Hematopoietic multipotent progenitor cell treated with erythropoietin and hydrocortisone succinate and interleukin-3 and kit ligand, for 8 days (in vitro differentiated cells): ENCODE measurements at places on chromosomes 5 and 9.
A peak's percentile ranks its signal among the peaks of the same experiment; 100 is the strongest.

DNA sequence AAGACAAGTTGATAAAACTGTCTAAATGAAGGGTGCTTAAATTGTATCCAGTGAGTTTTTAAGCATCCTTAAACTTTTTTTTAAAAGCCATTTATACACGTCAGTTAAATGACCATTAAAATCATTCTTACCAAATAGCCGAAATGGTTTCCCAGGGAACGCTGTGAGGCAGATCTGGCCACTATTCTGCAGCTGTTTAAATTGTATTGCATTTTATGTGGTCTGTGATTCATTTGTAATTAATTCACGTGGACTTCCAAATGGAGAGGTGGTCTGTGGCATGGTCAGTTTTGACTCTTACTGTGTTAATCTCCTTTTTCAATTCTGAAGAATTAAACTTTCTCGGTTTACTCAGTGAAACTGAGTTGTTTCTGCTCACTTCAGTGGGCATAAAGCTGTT, 113.7 kb upstream of the OTULINL start:
- DNase-seq, result no peak

- DNase-seq, result no peak
These were observed 192.0 kb downstream of the AP3B1 start for GRCh38 chr5:78102500-78102899.

GRCh38 chr9:123036893-123037545, 3.6 kb downstream of the GPR21 start:
- DNase-seq, result no peak

DNA sequence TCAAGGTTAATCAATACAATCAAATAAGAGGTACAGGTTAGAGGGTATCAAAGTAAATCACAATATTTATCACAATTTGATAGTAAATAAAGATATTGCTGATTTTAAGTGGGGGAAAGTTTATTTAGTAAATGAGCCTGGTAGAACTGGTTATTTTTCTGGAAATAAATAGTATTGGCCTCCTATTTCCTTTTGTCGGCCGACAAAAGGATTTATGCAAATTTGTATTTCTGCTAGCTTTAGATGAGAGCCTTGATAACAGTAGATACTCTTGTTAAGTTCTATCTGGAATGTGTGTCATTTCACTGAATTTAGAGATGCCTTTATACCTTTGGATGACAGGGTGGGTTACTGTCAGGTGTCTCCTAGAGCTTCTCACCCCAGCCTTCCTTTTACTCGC, 17.8 kb upstream of the SPATA31E1 start:
- DNase-seq, result no peak

DNA sequence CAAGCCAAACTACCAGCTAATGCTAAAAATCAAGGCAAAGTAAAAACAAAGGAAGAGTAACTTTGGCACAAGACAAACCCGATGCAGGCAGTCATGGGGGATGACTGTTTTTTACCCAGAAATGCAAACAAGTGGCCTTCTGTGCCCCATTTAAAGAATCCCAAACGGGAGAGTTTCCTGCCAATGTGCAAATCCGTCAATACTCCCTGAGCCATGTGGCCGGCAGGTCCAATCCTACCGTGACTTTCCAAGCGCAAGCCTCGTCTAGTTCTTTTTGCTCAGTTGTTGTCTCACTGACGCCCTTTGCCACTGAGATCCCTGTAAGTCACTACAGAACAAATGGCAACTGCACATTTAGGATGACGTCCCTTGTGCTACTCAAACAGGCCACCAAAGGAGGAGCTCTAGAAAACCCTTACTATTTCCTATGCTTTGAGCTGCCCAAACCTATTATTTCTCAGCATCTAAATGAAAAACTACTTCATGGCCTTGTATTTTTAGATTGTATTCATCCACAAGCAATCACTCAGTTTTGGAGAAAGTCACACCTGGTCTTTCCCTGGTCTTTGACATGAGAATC, 43.4 kb downstream of the OTULIN start:
- DNase-seq, result no peak

- no peak for DNase-seq
These were observed 38.1 kb downstream of the SLC12A2 start for GRCh38 chr5:128121651-128122050.

DNA sequence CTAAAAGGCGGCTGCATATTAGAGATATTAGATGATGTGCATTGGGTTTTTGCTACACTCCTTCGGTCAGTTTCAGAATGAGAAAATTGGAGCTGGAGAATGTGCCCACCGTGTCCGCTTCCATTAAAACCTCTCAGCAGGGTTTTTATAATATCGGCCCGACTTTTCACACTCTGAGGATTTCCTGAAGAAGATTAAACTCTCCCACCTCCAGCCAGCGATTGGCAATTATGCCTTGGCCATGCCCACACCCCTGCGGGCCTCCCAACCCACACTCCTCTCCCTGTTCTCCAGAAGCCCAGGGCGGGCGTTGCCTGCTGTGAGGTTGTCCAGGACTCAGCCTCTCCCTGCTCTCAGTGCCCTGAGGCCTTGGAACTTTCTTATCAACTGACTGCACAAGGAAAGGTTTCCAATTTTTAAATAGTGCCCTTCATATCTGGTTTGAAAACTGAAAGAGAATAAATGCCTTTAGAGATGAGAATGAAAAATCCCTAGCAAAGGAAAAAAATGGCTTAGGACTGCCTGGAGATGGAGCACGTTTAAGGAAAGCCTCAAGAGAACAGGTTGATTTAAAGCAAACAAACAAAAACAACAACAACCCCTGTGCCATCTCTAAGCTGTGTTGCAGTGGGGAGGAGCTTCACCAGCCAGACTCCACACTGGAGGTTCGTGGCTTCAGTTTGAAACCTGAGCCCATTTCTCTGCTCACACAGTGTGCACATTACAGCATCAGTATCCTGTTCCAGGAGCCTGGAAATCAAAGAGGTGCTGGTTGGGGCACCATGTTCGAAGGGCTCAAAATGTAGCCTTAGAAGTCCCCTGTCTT, 292.9 kb downstream of the NSG2 start:
- DNase-seq, result peak; percentile 5

DNA sequence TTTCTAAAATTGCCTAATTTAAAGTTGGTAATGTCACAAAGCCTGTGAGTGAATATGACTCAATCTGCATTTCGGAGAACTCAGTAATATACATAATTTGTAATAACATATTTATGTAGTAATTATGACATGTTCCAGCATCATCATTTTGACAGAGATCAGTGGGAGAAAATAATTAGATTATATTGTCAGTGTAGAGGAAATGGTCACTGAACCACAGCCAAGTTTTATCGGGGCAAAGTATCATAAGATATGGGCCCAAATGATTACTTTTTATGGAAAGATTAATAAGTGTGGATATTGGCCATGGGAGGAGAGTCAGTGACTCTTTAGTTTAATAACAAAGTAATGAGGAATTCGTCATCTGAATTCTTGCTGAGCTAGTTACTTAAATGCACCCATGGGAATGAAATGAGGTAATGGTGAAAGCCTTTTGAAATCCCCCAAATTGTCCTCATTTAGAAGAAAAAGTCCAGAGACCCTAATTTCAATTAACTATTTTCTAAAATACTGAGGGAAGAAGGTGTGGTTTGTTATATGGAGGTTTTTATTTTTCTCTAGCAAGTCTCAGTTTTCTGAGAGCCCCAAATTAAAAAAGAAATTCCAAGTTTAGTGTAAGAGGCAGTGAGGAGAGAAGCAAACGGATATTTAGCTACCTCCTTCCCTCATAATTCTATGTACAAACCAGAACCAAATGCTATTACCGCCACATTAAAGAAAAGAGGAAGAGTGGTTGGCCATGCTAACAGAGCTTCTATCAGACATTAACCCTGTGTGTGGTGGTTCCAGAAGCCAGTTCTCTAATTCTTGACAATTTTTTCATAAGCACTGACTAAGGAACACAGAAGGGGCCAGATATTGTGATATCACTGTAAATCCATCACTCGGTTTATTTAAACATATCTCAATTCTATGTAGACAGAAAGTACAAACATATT, 37.7 kb upstream of the MRPS30 start:
- no peak for DNase-seq

DNA sequence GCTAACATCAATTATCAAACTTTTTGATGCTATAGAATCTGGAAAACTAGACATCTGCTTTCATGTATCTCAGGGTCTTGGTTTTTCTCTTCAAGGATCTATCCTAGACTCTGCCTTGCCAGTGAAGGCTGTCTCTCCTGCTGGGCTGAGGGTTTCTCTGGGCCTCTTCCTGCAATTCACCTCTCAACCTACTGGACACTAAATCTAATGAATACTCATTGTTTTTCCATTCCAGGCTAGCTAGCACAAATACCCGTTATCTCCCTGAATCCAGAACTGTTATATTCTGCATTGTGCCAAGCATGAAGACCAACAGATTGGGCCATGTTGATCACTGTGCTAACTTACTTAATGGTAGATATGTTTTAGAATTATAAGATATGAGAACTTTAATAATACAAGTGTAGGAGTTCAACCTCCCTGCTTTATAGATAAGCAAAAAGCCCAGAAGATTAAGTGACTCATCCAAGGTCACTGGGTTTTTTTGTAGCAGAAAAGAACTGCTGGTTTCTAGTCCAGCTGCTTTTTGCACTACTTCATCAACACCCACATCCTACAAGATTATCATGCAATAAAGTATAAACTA, 56.5 kb upstream of the RNF38 start:
- DNase-seq, result peak; percentile 83

DNA sequence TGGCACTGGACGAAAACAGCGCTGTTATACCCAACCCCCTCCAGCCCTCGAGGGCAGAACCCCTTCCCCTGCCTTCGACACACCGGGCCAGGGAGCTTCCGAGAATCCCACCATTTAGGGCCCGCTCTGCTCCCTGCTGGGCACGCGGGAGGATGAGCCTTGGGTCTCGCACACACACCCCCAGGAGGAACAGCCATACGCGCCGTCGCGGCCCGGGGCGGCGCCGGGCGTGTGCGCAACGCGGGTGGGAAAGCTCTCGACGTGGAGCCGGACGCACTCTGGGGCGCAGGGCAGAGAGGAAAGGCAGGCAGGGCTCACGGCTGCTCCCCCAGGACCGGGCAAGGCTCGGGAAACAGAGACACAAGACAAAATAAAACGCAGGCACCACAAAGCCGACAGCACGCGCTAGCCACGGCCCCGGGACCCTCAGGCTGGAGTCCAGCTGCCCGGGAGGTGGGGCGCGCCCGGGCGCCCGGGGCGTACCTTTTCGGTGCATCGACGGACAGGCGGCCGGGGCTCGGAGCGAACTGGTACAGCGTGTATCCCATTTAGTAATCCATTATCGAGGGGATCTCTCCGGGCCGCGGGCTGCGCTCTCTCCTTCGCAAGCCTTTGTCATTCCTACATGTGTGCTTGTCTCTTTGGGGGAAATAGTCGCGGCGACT, 789 bp downstream of the SEMA6A start:
- no peak for DNase-seq

- no peak for DNase-seq
These were observed 22.8 kb upstream of the ERBIN start for GRCh38 chr5:65903581-65903980.

- no peak for DNase-seq
These were observed 83.0 kb downstream of the RGS3 start for GRCh38 chr9:113546566-113546965.

GRCh38 chr9:77212801-77213200, 35.5 kb downstream of the VPS13A start:
- no peak for DNase-seq

DNA sequence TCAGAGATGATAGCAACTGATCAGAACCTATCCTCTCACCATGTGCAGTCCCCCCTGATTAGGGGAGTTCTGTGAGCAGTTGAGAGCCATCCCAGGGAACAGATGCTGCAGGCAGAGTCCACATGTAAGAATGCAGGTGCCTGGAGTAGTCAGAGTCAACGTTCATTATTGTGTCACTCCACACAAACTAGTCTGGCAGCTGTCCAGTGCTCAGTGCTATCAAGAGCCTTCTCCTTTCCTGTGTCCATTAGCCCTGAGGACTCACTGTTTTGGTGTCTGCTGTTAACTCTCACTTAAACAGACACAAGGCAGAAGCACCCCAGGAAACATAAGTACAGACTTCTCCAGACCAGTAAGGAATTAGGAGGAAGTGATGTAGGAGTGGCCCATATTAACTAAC, 2.5 kb downstream of the SH3TC2 start:
- DNase-seq, result peak; percentile 92

DNA sequence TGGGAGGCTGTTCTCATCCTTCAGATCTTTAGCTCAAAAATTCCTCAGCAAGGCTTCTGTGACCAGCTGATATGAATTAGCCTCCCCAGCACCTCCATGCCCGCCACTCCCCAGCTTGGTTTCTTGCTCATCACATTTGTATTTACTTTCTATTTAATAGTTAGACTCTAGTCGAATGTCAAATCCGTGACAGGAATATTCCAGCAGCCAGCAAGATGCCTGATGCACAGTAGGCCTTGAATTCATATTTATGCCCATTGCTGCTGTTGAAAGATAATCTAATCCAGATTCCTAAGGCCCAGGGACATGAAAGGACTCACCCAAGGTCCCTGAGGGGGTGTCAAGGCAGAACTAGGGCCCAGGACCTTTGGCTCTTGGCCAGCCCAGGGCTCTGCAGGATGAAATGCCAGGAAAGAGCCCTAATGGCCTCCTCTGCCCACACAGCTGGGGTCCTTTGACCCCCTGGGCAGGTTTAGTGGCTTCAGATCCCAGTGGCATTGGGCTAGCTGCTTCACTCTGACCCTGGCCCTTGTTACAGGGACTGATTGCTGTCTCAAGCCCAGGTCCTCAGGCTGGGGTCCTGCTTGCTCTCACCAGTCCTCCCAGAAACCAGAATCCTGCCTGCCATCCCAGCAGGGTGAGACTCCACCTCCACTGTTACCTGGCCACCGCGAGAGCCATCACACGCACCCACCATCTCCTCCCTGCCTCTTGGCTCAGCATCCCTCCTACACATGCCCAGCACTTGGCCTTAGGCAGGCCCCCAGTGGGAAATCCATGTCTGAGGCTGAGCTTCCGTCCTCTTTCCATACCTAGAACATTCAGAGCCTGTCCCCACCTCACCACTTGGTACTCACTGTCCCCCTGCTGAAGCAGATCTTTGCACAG, 7.3 kb downstream of the CSF1R start:
- no peak for DNase-seq

GRCh38 chr5:140926443-140927227, 536 bp downstream of the PCDHAC1 start:
- DNase-seq, result peak; percentile 1

- DNase-seq, result no peak
These were observed 214.4 kb downstream of the ARL15 start for GRCh38 chr5:54095969-54096368.

GRCh38 chr9:125095821-125096443, 47.4 kb downstream of the SCAI start:
- no peak for DNase-seq

DNA sequence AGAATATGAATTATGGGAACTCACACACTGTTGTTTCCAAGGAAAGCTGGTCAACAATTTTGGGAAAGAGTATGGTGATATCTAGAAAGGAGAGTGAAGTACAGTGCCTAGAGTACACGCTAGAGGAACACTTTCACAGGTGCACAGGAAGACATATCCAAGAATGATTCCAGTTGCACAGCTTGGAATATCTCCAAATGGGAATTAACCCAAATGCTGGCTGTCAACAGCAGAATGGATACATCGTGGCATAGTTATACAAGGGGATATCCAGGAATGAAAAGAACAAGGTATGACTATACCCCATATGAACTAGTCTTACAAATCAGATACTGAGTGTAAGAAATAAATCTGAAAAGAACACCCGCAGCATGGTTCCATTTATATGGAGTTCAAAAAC, 231.3 kb downstream of the FSTL4 start:
- DNase-seq, result no peak

GRCh38 chr9:90446200-90446948, 196.2 kb downstream of the DIRAS2 start:
- no peak for DNase-seq
